ENCODE measurements at places on chromosomes 16 and 17.

DNA sequence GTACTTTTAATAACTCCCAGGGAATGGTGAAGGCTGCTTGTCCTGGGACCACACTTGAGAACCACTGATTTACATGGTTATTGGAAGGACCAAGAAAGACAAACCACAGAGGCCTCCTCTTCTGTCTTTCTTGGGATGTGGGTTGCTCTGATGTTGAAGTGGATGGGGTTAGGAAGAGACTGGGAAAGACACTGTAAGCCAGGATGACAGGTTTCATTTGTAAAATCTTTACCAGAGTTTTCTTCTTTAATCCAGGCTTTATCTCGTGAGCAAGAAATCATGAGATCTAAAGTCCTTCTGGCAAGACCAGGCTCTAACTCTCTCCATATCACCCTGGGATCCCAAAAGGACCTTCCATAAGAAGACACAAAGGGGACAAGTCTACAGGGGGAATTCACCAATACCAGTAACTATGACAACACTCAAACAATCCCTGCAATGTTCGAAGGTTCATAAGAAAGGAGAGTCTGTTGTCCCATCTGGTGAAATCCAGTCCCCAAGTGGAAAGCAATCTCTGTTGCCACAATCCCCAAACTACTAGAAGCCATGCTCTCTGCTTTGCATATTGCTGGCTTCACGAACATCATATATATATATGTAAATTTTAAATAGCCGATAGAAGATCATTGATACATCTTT is 44.8 kb upstream of the CDRT4 start:
- no peak for DNase-seq

GRCh38 chr16:55539488-55539887 is 27.0 kb upstream of the CAPNS2 start:
- DNase-seq, result no peak

- no peak for DNase-seq
Observed at GRCh38 chr16:72934636-72935403, 113.1 kb downstream of the ZFHX3 start.

GRCh38 chr16:57062329-57062728 is 30.1 kb upstream of the CPNE2 start:
- no peak for DNase-seq

DNA sequence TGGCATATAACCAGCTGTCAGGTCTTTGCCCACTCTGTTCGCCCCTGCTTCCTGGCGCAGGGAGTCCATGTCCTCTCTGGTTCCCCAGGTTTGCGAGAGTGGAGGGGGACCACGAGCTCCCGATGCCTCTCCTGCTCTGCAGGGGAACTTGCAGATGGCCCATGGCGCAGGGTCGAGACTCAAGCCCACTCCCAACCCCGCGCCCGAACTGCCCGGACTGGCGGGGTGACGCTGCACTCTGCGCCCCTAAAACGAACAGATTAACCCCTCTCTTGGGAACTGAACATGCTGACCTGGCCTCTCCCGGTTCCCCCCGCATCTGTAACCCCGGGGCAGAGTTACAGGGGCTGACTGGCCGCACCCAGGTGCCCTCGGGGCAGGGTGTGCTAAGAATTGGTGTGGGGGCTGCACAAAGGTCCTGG is 681 bp upstream of the PLA2G15 start:
- DNase-seq, result no peak

DNA sequence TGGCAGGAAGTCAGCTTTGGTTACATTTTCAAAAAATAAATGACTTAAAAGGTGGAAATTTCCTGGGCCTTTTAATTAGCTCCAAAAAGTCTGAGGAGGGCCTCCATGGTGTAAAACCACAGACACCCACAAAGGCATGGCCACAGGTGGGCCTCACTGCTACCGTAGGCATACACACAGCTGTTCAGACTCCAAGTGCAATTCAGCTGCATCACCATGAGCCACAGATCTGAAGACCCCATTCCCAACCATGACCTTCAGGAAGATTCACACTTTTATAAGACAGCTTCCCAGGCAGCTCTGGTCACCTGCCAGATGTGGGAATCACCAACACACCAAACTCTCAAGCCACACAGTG is 20.6 kb downstream of the CSNK2A2 start:
- DNase-seq, result no peak

GRCh38 chr16:13453325-13453724 is 466.6 kb upstream of the ERCC4 start:
- no peak for DNase-seq

DNA sequence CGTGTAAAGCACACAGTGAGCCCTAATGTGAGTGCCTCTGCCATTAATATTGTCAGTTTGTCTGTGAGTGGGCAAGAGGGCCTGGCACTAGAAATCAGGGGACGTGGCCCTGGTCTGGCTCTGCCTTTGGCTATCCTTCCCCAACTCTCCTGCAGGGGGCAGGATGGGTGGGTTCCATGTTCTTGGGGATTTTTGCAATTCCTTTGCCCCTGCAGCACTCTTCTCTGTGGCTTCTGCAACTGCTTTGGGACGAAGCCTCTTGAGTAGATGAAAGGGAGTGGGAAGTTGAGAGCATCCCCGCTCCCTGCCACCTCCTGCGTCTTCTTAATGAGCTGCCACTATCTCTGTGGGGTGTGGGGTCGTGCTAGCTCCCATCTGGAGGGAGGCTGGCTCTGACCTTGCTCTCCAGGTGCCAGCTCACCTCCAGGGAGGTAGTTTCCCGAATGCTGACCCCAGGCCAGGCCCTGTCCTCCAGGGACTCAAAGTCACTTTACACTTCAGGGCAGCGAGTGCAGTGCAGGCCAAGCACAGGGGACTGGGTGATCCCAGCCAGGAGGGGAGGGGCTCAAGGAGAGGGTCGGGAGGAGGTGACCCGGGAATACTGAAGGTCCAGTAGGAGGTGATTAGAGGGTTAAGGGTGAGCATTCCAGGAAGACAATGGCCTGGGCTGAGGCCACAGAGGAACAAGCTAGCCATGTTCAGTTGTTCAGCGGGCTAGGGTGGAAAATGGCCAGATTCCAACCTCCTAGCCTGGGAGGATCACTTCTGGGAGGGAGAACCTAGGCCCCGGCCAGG is 121.0 kb upstream of the NLRP1 start:
- DNase-seq, result no peak

GRCh38 chr16:88439016-88439415 is 14.1 kb upstream of the ZFPM1 start:
- no peak for DNase-seq

GRCh38 chr17:38749223-38750043 is 1.3 kb upstream of the PCGF2 start:
- DNase-seq, result no peak

DNA sequence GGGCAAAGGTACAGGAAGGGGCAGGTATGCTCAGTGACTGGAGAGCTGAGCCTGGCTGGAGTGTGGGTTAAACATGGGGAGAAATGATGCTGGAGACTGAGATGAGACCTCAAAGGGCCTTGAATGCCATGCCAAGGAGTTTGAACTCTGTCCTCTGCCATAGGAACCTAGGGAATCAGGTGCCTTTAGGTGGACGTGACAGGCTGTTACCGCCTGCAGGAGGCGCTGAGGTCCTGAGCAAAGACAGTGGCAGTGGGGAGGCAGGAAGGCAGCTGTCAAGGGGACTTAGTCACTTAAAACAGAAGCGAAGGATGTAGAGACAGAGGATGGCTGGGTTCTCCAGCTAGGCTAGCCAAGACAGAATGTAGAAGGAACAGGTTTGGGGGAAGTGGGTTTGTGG is 9.1 kb downstream of the PSMB3 start:
- no peak for DNase-seq

DNA sequence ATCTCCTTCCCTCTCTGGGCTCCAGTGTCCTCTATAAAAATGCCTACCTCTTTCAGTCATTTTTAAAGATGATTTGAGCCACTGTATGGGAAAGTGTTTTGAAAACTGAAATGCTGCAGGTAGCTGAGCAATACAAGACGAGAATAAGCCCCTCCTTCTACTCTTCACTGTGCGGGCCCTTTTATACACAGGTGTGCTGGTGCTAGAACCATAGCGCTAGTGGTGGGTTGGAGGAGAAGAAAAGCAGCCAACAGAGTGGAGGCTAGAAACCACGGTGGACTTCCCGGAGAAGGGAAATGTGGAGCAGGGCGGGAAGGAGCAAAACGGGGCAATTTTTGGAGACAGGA is 58.2 kb upstream of the DLX4 start:
- no peak for DNase-seq

- DNase-seq, result no peak
Observed at GRCh38 chr17:77191244-77191643, 50.5 kb downstream of the SEC14L1 start.

DNA sequence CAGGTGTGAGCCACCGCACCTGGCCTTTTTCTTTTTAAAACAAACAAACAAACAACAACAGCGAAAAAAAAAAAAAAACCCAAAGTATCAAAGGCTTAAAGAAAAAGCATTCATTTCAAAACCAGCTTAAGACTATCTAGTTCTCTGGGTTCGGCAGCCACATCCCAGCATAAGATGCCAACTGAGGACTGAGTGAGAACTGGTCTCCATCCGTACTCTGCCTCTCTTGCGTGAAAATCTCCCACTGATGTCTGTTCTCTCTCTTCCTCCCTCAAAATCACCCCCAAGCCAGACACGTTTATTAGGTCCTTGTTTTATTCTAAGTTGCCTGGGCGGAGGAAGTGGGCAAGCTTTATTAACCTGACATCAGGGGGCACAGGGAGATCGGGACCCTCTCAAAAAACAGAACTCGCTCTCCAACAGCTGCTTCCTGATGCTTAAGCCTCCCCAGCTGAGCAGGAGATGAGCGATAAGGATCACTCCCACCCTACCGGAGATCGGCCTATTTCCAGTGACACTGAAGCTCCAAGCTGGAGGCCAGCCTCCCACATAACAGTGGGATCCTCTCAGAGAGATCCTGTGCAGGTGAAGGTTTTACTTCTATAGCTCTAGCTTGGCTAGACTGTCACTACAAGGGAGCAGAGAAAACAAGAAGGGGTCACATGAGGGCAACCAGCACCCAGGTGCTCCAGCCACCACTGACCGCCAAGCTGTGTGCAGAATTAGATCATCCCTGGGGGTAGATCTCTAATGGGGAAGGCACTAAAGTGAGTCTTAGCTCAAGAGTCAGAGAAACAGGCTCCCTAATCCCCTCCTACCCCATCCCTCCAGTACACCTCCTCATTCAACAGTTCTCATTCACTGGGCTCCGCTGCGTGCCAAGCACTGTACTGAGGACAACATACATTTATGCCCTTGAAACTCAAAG is 13.6 kb downstream of the CDC42EP4 start:
- DNase-seq, result no peak

DNA sequence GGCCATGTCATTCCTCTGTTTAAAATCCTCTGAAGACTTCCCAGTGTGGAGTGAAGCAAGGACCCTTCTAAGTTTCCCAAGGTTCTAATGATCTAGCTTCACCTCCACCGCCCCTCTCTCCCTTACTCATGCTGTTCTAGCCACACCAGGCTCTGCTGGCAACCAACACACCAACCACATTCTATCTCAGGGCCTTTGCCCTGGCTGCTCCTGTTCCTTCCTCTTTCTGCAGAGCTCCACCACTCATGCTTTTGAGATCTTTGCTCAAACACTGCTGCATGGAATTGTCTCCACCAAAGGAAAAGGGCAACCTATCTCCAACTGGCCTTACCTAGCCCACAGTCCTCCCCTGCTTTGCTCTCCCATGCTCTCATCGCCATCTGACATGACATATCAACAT is 128.7 kb downstream of the XYLT1 start:
- DNase-seq, result no peak

- no peak for DNase-seq
Observed at GRCh38 chr17:14323522-14323981, 22.7 kb downstream of the HS3ST3B1 start.

DNA sequence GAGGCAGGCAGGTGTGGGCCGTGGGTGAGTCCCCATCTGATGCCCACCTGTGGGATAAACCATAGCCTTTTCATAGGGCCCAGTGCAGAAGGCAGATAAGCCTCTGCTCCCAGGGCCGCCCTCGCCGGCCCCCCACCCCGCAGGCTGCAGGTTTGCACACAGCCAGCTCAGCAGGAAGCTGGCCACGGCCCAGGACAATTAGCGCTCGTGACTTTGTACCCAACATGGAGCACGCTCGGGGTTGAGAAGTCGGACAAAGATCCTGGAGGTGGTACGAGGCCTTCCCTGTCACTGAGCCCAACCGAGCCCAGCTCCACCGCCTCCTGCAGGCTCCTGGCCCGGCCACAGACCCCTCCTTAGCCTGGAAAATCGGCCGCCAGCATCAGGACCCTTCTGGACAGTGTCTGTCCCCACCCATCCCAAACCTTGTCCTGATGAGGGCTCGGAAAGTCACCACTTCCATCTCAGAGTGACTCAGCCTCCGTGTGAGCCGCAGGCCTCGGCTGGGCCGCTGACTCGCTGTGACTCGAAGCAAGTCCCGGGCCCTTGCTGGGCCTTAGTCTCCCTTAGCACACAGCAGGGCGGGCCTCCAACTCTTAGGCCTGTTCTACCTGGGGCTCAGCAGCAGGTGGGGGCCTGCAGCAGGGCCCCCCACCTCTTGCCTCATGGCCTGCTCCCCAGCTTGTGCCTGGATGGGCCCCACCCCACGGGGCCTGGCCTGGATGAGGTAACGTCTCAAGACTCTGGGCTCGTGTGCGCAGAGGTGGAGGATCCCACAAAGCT is 22.7 kb downstream of the FAM83G start:
- DNase-seq, result no peak

DNA sequence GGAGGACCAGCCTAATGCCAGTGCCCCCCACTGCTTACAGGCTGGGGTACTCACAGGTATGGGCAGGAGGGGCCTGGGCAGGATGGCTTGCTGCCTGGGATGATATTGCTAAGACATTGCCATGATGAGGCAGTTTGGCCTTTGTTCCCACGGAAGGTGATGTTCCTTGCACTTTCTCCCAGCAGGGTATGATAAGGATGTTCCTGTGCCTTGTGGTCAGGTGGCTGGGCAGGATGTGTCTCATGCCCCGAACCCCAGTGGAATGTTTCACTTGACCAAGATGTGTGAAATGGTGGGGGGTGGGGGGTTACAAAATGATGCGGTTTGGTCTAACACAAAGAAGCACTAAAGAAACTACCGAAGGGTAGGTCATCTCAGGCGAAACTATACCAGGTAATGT is 337.8 kb upstream of the ZFHX3 start:
- DNase-seq, result no peak

- no peak for DNase-seq
Observed at GRCh38 chr17:1789936-1790335, 28.1 kb downstream of the SERPINF1 start.

DNA sequence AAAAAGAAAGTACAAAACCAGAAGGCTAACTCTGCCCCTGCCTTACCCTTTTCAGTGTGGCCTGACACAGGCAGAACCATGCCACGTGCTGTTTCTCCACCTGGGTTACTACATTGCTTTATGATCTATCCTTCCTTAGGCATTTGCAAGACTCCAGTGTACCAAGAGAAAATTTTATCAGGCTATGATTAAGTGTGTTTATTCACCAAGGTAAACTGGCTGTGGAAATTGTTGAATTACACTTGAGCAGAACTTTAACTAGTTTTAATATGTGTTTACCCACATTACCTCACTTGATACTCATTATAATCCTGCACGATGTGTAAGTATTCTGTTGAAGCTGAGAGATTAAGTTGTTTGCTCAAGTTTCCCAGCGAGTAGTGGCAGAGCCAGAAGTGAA is 129.7 kb upstream of the MYOCD start:
- no peak for DNase-seq
